AG08396 (cell line): ENCODE measurements at places on chromosomes 4 and X.

DNA sequence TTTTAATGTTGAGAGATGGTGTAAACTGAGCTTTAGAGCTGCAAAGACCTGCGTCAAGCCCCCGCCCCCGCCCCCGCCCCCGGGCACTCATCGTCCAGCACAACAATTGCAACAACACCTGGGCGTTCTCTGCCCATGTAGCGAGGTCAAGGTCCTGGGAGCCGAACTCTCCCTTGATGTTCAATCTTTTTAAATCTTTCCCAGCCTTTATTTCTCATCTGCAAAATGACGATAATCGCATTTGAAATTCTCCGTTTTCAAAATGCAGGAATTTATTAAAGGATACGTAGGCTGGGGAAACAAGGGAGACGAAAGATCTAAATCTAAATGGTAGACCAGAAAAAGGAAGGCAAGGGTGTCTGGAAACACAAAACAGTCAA, 648 bp upstream of the MSMO1 start:
- DNase-seq: peak; percentile 29

GRCh38 chr4:128758314-128758922, 51.1 kb upstream of the JADE1 start:
- DNase-seq: no peak

DNA sequence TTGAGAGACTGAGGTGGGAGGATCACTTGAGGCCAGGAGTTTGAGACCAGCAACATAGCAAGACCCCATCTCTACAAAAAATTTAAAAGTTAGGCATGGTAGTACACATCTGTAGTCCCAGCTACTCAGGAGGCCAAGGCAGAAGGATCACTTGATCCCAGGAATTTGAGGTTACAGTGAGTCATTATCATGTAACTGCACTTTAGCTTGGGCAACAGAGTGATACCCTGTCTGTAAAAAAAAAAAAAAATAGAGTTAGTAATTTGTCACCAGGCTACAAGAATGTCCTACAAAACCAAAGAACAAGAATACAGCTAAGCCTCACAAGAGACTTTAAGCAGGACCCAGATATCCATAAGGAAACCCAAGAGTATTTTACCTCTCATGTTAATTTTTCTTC, 27.0 kb upstream of the RAB28 start:
- no peak for DNase-seq

DNA sequence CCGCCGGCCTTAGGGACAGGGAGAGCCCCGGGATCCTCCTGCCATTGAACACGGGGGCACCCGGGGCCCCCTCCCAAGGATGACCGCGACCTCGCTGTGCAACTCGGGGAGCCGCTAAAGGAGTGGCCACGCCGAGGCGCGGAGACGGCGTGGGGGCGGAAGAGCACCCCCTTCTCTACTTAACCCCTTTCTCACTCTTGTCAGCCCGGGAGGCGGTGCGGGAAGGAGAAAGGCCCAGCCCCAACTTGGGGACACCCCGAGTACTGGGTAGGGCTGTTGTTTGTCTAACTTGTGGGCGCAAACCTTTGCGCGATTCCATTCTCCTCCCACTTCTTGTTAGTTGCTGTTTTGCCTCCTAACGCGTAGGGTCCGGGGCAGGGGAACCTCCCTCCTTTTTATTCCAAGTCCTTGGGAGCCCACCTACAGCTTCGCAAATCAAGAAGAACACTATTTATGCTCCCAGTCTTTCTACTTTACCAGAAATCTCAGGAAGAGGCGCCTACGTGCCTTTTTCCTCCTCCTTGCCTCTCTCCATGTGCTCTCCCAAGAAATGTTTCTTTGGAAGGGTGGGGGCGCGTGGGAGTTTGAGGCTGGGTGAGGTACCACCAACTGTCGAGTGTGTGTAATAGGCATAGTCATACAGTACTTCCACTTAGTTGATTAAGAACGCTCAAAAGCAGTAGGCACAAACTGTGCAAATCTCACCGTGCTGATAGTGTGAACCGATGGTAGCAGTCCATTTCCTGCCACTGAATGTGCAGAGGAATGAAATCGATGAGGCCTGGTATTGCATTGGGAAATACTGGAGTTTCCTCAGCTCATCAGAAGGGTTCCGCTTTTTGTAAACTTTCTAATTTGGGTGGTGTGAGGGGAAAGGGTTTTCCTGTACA, 813 bp downstream of the DIAPH2 start:
- DNase-seq: peak; percentile 14

DNA sequence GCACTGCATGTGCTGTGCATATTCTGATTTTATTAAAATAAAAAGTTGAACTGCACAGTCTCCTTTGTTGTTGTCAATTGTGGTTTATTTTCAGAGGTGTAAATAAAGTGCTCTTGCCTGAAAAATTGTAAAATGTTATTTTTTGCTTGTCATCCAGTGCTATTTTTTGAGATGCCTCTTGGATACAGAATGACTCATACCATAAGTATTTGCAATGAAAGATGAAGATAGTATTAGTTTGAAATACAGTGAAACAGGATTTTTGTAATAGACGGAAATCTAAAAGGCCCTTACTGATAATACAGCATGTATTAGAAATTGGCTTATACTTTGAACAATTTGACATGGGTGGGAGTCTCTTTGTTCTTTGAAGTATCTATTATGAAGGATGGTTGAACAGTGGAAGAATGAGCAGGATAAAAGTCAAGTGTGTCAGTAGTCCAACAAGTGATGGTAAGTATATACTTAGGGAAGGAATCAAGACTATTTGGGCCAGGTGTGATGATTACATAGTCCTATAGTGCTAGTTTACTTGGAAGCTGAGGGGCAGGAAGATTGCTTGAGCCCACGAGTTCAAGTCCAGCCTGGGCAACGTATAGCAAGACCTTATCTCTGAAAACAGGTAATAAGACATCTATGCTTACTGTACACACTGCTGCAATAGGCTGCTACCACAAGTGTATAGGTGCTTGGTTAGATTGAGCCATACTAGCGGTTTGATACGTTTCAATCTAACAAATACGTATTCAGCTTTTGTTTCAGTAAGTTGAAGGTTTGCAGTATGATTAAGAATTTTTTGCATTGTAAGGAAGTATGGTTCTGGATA, 16.4 kb downstream of the DDX3X start:
- no peak for DNase-seq

GRCh38 chr4:31041385-31041784, 321.2 kb downstream of the PCDH7 start:
- DNase-seq: no peak

GRCh38 chr4:118683513-118683912, 1.7 kb upstream of the METTL14 start:
- no peak for DNase-seq

GRCh38 chr4:117284736-117285135, 199.4 kb upstream of the TRAM1L1 start:
- no peak for DNase-seq
